ENCODE measurements at places on chromosomes 5 and 9.

- DNase-seq: no peak
Measured at GRCh38 chr5:9157811-9158210, 388.1 kb downstream of the SEMA5A start.

DNA sequence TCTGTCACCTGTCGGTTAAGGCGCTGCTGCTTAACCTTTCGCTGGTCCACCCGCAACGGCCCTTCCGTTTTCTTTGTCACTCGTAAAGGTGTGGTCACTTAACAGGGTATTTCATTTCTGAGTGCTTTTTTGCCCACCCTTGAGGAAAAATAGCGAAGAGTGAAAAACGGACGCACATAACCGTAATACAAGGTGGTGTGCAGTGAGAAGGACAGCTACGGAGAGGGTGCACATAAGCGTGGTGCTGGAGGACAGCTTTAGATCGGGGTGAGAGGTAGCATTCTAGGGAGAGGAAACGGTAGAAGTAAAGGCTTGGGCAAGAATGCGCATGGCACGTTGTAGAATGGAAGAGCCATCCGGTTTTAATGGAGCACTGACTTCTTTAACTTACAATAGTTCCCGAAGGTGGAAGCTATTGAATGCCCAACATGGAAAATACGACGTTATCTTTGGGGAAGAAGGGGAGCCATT, 761 bp downstream of the CCT5 start:
- DNase-seq: no peak

DNA sequence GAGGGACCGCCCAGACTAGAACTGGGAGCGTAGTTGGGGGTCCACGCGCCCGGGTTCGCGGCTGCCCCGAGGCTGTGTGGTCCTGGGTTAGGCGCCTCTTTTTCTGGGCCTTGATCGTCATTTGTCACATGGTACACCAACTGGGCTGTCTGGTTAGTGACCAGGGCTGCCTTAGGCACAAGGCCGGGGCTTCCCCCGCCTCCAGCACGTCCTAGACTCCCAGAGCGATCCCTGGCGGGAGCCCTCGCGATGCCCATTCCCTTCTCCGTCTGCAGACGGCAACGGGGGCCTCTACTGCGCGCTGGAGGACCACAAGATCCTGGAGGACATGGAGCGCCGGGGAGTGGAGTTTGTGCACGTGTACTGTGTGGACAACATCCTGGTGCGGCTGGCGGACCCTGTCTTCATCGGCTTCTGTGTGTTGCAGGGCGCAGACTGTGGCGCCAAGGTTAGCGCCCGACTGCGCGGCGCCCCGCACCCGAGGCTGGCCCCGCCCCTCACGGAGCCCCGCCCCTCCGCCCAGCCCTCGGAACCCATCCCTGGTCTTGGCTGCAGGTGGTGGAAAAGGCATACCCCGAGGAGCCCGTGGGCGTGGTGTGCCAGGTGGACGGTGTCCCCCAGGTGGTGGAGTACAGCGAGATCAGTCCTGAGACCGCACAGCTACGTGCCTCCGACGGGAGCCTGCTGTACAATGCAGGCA, 1.5 kb downstream of the UAP1L1 start:
- peak; percentile 12 for DNase-seq

DNA sequence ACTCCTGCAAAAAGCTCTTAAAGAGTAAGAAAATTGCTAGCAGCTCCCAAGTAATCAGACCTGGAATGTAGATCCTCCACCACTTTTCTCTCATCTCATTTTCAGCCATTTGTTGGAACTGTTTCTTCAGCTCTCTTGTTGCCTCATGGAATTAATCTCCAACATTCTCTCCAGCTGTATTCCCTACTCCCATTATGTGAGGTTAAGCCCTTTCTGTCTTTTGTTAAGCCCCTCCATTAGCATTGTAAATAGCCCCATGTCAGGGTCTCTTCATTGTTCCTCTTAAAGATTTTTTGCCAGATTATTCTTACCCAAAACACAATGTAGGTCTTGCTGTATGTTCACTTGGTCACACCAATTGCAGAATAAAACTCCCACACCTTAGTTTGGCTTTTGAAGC, 119.8 kb downstream of the PLPPR1 start:
- no peak for DNase-seq

GRCh38 chr5:143495821-143496275, 92.4 kb upstream of the NR3C1 start:
- DNase-seq: no peak

DNA sequence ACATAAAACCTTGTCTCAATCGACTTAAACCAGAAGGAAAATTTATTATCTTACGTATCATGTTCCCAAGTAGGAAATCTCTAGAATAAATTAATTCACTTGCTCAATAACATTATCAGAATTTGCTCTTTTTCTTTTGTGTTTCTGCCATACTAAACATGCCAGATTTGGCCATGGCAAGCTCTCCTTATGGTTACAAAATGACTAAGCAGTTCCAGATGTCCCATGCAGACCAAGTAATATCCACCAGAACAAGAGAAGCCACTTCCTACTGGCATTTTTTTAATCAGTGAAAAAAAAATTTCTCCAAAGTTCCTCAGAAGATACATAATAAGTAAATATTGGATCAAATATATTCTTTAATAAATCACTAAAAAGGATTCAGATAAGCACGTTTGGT, 25.2 kb upstream of the ADAMTS6 start:
- DNase-seq: no peak

DNA sequence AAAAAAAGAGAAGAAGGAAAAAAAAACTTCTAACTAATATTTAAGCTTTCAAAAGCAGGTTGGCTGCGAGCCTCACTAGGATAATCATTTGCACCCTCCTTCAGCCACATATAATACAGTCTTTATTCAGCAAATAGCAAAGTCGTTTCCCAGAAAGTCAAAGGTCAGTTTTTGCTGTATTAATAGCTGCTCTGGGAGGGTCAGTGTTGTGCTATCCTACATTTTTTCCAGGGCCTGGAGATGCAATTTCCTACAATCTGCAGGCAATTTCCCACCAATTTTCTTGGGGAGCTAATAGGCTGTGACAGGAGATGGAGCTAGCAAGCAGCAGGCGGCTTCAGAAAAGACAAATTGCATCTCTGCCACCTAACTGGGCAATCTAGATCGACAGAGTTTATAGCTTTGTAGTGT, 136.8 kb downstream of the TLE1 start:
- DNase-seq: no peak

DNA sequence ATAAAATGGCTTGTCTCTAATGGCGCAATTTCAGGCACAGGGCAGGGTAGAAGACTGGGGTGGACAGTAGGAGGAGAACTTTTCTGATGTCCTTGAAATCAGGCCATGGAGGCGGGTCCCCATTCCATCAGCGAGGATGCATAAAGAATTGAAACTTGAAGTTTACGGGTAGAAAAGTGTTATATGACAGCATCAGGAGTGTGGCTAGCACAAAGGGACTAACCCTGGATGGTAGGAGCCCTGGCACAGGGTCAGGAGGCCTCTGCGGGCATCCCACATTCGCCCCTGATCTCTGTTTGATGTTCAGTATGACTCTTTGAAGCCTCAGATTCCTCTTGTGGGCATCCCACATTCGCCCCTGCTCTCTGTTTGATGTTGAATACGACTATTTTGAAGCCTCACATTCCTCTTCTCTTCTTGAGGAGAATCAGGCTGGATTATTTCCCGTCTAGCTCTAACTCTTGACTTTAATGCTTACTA, 94.8 kb upstream of the ADRA1B start:
- no peak for DNase-seq

DNA sequence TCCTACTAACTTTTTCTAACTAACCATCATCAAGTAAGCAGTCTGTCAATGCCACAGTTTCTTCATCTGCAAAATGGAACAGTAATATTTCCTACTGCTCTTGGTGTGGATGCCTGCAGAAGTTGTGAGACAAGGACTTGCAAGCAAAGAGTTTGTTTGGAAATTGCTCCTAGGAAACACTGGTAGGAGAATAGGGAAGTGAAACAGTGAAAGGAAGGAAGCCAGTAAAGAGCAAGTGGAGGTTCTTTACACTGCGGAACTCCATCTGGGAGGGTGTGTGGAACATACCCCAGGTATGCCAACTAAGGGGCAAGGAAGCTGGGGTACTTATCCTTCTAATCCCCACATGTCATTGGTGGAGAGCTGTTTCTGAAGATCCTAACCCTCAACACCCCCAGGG, 119.9 kb downstream of the FOXD1 start:
- no peak for DNase-seq

DNA sequence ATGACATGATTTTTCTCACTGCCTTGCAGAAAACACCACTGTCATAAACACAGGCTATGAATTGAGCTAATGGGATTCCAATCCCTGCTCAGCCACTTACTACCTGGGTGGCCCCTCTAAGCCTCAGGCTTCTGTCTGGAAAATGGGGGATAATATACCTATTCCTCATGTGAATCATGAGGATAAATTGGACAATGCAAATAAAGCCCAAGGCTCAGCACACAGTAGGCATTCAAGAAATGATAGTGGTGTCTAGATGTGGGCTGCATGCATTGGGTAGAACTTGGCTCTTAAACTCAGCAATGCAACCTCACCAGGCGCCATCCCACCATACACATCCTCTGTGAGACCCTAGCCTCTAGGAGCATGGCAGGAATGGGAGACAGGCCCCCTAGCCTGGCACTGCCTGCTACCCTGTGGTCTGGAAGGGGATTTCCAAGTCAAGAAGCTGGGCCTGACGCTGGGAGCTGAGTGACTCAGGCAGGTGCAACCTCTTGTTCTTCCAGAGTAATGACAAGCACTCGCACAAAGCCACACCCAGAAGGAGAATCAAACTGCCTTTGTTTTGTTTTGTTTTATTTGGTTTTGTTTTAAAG, 2.3 kb upstream of the TNIP1 start:
- no peak for DNase-seq
